Amniotic stem cell (primary cell): ENCODE measurements at places on chromosomes 6 and 20.
A peak's percentile ranks its signal among the peaks of the same experiment; 100 is the strongest.

DNA sequence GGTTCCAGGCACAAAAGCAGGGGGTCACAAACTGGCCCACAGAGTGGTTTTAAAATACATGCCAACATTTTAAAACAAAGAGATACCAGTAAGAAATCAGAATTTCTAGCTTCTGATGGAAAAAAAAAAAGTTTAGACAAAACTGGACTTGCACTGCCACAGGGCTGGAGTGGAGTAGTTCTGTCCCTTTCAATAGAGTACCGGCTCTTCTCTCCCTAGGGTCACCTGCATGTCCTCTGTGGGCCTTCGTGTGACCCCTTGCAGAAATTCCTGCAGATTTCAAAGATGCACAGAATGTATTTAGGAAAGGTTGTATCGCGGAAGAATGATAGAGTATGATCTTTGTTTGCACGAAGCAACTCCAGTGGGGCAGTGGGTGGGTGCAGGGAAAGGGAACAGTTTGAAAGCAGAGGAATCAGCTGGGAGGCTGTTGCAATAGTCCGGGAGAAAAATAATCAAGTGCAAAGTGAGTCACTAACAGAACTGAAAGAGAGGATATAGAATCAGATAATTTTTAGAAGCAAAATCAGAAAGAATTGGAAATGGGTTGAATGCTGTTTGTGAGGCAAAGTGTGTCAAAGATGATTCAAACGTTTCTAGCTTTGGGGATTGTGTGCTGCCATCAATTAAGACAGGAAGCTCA lies 97.3 kb upstream of the STXBP5 start:
- DNase-seq = no peak

- DNase-seq = no peak
Observed at GRCh38 chr6:157443066-157443800, 62.2 kb downstream of the ZDHHC14 start.

- DNase-seq = no peak
Observed at GRCh38 chr6:111220383-111221031, 133.2 kb downstream of the SLC16A10 start.

DNA sequence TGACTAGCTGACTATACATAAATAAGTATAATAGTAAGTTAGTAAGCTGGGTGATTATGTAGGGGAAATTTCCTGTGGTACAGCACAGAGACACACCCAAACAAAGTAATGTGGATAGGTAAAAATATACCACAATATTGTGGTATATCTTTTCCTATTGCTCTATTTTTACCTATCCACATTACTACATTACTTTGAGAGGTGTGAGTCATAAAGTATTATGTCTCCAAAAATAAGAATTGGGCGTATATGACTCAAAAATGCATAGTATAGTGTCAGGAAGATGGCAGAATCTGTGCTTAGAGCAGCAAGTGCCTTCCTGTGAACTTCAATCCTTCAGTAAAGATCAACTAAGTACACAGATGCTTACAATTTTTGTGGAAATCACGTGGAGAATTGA lies 2.7 kb upstream of the SIRPG start:
- DNase-seq = no peak

DNA sequence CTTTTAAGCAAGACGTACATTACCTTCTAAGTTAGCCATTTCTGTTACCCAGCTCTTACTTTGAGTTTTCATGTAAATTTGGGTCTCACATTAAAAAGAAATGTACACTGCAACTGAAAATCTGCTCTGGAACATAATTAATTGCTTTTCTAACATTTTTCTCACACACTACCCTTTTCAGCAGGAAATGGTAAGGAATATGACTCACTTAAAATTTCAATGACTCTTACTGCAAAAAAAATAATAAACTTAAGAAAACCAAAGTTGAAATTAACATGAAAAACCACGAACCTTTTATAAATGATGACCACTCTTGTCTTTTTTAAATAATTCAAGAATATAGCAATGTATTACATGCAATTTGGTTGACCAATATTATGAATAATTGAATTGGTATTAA lies 1.3 kb downstream of the CGA start:
- DNase-seq = no peak

- no peak for DNase-seq
Observed at GRCh38 chr20:47799116-47799715, 13.9 kb upstream of the SULF2 start.

GRCh38 chr20:18986146-18986830 lies 172.7 kb downstream of the SCP2D1 start:
- no peak for DNase-seq

DNA sequence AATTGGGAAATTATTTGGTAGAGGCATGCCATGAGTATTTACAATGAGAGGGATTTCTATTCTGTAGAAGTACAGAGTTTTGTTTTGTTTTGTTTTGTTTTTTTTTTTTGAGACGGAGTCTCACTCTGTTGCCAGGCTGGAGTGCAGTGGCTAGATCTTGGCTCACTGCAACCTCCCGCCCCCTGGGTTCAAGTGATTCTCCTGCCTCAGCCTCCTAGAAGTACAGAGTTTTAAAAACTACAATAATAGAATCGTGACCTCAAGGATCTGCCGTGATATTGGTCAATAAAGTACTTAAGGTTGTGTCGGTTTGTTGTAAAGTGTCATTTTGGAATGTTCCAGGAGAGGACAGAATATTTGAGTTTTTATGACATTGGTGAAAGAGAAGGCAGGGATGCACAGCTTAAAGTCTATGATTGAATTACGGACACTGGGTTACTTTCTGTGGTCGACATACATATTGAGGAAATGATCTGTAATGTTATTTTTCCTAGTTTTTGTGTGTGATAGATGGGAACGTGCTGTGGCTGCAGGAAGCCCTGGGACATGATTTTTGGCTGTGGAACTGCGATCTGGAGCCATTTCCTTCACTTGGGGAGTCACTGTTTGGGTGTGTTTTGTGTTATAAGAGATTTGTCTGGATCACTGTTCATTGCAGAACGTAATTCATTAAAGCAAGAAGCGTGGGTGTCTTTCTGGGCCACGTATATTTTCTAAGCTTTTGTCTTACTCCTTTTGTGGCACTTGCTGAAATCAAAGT lies 59.6 kb downstream of the TIAM2 start:
- no peak for DNase-seq

- DNase-seq = peak; percentile 89
Observed at GRCh38 chr6:111483736-111484632, 966 bp upstream of the REV3L start.

- no peak for DNase-seq
Observed at GRCh38 chr6:114430534-114431124, 87.8 kb upstream of the HS3ST5 start.

GRCh38 chr20:35003211-35004031 lies 47.8 kb downstream of the MYH7B start:
- no peak for DNase-seq

DNA sequence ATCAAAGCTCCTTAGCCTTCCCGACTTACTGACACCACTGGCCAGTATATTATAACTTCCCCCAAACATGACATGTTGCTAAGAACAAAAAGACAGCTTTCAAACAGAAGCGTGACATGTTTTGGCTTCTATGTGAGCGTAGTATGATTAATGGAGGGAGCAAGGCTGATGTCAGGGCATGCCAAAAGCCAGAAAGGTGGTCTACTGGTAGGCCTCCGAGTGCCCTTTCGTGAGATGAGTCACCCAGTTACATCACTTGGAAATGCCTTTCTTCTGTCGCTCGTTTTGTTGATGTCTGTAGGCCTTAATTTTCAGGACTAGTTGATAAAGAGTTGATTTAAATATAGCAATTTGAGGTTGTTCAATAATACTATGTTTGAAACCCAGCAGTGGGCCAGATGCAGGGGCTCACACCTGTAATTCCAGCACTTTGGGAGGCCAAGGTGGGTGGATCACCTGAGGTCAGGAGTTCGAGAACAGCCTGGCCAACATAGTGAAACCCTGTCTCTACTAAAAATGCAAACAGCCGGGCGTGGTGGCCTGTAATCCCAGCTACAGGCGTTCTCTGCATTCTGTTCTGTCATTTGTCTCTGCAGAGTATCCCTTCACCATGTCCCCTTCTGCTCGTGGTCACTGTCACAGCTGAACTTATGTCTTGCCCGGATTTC lies 53.3 kb downstream of the CNKSR3 start:
- no peak for DNase-seq

- no peak for DNase-seq
Observed at GRCh38 chr6:96116674-96117073, 100.9 kb downstream of the FUT9 start.

- no peak for DNase-seq
Observed at GRCh38 chr6:89707766-89708165, 69.2 kb upstream of the LYRM2 start.

- no peak for DNase-seq
Observed at GRCh38 chr6:117573006-117573680, 29.2 kb downstream of the GOPC start.

GRCh38 chr6:151027936-151028838 lies 162.7 kb downstream of the MTHFD1L start:
- DNase-seq = no peak

- DNase-seq = no peak
Observed at GRCh38 chr20:62811320-62811719, 5.5 kb upstream of the COL9A3 start.

DNA sequence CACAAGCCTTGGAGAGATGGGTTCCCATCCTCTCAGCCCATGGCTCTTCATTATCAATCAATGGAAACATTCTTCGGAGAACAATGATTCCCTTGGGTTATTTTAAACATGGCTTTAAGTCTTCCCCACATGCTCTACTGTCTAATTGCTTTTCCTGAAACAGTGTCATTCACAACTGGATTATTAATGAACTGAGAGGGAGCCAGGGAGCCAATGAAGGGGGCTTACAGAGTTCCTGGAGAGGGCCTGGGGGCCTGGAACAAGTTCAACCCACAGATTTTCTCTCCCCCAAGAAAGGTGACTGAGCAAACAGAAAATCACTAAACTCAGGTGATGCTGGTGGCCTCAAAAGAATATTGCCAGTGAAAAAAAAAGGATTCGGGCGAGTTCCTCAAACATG lies 1.3 kb upstream of the PPP1R16B start:
- DNase-seq = no peak

DNA sequence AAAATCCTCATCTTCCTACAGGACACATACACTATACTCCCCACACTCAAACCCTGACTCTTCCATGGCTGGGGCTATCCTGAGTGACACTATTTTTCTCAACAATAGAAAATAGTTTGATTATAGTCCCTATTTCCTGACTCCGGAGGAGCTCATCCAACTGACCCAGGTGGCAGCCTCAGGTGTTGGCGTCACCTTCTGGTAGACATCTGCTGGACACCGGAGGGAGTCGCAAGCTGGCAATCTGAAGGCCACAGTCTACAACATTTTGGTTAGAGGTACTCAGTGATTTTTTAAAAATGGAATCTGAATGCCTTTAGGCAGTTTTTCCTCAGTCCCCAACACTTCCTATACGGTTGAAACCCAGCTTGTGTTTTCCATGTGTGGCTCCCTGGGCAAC lies 32.2 kb upstream of the OCSTAMP start:
- no peak for DNase-seq

DNA sequence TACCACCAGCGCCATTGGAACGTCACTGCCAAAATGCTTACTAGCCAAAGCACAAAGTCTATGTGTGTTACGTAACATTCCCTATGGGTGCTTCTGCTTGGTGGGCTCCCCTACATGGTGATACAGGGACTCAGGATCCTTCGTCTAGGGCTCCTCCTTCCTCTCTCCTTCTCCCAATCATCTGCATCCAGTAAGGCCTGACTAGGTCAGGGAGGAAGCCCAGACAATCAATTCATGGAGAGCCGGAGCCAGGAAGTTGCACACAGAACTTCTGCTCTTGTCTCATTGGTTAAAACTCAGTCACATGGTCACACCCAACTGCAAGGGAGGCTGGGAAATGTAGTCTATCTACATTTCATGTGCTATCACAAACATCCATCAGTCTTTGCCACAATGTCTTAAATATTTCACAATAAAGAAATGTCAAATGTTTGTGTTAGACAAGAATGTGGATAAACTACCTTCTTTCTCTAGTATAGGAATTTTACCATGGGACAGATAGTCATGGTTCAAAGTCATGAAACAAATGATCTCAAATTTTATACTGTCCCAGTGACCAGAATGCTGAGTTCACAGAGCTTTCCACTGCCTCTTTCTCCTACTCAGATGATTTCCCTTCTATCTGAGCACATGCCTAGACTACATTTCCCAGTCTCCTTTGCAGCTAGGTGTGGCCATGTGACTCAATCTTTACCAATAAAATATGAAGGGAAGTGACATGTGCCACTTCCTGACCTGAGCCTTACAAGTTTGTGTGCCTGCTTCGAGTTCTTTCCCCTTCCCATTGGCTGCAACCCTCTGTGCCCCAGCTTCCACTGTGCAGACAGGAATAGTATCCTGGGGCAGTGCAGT lies 9.3 kb upstream of the KCNK15 start:
- DNase-seq = no peak

DNA sequence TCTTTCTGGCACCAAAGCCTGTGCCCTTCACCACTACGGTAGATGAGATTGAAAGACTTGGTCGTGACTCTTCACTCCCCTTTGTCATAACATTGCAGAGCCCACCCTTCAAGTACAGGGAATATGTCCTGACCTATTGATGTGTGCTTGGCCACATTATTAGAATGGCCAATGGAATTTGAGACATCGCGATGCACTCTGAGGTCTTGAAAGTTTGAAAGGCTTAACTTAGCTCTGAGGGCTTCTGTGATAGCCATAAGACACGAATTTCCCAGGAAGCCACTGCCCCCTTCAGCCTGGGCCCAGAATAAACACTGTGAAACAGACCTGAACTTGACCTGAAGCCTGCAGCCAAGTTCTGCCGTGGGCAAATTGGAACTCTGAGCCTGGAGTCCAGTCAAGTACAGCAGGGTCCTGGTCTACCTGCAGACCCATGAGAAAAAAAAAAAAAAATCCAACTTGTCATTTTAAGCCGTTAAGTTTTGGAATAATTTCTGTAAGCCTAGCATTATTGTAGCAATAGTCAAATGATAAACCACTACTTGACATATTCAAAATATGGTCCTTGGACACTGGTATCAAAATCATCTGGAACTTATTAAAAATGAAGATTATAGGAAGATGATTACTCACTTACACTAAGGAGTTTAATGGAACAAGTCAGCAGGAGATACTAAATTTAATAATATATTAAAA lies 36.9 kb upstream of the TRAF3IP2 start:
- DNase-seq = peak; percentile 30

DNA sequence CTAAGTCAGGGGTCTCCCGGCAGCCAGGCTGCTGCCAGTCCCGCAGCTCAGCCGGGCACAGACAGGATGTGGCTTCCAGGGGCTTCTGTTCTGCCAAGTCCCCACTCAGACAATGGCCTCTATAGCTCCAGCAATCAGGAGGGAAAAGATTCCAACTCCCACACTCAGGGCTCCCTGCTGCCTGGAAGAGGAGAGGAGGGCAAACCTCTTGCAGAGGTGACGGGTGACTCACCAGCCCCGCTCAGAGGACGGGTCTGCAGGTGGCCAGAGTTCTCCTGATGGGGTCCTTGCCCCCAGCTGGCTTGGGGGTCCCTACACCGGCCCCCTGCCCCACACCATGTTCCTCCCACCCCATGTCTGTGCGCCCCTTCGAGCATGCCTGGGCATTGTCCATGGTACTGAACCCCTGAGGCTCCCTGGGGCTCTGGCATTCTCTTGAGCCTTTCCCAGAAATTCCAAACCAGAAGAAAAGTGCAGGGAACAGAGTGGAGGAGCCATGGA lies 32.6 kb downstream of the NTSR1 start:
- no peak for DNase-seq
